ENCODE measurements at places on chromosomes 5 and 9.

GRCh38 chr9:91845879-91846278 lies 104.1 kb downstream of the ROR2 start:
- DNase-seq, result no peak

- no peak for DNase-seq
These were observed 9.5 kb downstream of the TOR4A start for GRCh38 chr9:137286975-137287383.

DNA sequence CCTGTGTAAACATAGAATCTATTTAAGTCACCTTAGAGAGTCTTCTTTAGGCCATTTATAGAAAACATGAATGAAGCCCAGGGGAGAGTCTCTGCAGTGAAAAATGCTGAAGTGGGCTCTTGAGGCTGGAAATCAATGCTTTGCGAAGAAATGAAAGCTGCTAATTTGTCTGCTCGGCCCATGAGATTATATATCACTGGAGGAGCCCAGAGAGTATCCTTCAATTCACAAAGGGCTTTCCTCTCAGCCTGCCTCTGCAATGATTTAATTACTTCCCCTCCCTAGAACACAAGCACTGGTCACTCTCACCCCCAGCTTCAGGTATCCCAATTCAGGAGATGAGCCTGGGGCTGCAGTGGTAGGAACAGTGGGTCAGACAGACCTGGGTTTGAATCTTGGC lies 8.2 kb upstream of the DRD1 start:
- DNase-seq, result no peak

DNA sequence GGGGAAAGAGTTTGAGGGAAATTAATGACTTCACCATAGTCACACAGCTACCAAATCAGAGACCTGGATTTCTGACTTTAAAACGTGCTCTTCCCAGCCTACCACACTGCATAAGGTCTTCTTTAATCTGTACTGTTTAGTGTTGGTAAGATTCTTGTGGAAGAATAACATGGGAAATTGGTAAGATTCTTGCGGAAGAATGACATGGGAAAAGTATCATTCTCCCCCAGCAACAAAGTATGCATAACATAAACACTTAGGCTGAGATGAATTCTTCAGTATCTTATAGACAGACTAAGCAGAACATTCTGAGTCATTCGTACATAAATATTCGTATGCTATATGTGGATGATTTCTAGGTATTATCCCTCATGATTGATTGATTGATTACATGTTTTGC lies 170.4 kb downstream of the FOCAD start:
- no peak for DNase-seq

DNA sequence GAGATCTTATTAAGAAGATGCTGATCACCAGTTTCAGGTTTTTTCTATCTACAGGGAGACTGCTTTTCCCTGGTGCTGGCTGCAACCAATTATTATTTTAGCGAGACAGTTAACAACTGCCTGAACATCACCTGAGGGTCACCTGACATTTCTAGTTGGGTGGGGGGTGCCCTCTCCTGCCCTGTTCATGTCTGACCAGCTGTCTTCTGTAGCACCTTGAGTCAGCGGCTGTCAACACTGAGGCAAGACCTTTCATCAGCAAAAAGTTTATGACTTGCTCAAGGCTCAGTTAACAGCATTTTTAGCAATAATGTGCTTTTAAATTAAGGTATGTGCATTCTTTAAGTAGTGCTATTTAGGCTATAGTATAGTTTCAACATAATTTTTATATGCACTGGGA lies 58.0 kb downstream of the ADCY2 start:
- DNase-seq, result no peak

- DNase-seq, result no peak
These were observed 32.6 kb downstream of the SLC35D2 start for GRCh38 chr9:96350866-96351265.

- no peak for DNase-seq
These were observed at the start of gene CARD6 for GRCh38 chr5:40841068-40841805. Gene CARD6 (plus strand): TSS chr5:40841367. CDS start chr5:40841383, 16 bp downstream.

DNA sequence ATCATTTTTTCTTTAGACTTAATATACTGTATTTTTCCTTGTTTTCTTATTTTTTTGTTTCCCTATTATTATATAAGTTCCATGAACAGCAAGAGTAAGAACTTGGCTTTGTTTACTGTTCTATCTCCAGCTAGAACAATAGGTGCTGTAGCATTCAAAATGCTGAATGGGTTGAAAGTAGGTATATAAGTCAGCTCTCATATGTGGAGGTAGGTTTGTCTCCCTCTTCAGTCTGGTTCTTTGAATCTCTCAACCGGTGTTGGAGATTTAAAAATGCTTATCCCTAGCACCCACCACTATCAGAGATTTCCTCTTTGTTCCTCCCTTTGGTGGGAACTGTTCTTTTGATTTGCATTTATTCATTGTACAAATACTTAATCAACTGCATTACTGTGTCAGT lies 87.5 kb upstream of the FSD1L start:
- DNase-seq, result no peak

- no peak for DNase-seq
These were observed 2.9 kb downstream of the JAK2 start for GRCh38 chr9:4987961-4988421.

DNA sequence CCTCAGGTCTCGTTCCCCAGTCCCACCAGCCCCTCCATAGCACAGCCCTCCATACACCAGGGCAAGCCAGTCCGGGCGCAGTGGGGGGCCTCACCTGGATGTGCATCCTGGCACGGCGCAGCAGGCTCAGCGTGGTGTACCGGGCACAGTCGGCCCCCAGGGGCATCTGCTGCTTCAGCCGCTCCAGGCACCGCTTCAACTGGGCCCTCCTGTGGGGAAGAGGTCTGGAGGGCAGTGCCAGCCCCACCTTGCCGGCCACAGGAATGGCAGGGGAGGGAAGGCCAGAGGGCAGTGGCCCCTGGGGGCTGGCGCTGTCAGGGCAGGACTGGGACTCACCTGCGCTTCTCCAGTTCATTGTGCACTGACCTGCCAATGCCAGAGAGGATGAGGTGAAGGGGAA lies 1.4 kb downstream of the MXD3 start:
- DNase-seq, result no peak

GRCh38 chr9:95876138-95876444 lies 600 bp downstream of the ERCC6L2 start:
- DNase-seq, result no peak

DNA sequence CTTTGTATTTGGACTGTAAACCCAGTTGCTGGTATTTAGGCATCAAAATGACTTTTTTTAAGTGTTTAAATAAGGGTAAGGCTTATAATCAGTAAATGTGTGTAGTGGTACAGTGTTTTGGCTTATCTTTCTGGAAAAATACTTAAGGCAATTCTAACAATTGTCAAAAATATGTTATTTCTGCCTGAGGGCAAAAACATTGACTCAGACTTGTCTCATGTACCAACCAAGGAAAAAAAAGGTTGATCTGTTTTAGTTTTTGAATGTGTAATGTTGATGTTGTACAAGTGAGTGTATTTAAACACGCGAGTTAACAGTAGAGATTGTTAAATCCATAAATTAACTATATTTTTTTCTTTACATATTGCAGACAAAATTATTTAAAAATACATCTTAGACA lies 277.8 kb upstream of the TYRP1 start:
- DNase-seq, result no peak

DNA sequence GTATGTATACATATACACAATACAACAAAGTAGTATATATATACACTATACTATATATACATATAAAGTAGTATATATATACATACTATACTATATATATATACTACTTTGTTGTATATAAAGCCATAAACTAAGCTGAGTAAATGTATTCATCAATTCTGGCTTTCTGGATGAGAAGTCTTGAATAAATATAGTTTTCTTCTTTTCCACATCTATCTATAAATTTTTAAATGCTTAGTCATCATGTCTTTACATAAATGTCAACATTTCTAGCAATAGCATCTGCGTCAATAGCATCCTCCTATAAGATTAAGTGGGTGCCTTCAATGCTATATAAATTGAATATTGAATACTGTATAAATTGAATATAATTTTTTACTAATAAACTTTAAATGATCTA lies 63.1 kb upstream of the COX7C start:
- DNase-seq, result no peak

GRCh38 chr9:121464968-121465367 lies 34.7 kb downstream of the GGTA1 start:
- DNase-seq, result no peak

DNA sequence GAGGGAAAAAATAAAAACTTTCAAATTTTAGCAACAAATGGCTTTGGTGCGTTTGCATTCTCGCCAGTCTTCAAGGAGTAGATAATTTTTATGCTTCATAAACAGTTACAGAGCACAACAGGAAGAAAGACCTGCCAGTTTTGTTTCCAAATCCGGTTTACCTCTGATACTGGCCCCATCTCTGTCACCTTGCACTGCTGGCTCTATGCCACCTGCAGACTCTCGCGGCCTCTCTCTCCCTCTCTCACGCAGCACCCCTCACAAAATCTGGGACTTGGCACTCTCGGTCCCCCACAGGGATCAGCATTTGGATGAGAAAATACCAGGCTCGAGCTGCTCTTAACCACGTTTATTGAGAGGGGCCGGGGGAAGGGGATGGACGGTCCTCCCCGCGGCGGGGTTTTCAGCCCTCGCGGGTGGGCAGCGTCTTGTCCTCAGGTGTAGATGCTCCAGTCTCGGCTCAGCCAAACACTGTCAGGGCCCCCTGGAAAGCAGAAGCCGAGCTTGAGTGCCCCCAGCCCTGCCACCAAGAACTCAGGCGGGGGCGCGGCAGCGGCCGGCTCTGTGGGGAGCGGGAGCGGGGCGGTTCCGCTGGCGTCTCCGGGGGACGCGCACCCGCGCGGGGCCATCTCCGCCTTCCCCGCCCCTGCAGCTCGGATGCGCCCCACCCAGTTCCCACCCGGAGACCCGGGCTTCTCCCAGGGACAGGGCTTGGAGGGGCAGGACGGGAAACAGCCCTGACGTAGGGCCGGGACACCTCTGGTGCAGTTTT lies 1.3 kb downstream of the SCGB3A1 start:
- DNase-seq, result no peak

DNA sequence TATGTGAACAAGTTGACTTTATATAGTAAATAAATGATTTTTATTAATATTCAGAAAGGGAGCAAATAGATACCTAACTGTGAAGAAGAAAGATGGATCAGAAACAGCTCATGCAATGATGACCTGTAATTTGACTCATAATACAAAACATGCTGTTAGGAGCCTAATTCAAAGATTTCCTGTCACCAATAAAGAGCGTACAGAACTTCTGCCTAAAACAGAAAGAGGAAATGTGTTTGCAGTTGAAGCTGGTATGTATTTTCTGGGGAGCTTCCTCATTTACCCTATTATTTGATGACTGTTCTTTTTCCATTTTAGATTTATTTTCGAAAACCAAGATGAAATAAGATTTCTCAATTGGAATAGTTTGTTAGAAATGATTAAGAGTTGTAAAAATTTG lies 11.4 kb downstream of the YTHDC2 start:
- DNase-seq, result no peak

DNA sequence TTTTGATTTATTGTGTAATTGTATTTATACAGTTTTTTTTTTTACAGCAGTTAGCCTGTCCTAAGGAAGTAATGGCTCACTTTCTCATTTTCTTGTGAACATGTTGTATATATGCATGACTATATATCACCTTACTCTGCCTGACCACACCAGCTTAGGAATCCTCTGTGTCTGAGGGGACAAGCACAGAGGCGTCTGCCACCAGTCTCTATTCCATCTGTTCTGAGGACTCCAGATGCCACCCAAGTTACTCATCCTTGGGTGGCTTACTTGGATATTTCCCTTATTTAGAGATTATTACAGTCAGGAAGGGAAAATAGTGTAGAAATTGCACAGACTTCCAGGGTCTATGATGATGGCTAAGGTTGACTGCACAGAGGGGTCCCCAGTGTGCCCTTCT lies 256.3 kb upstream of the C9orf72 start:
- DNase-seq, result no peak

DNA sequence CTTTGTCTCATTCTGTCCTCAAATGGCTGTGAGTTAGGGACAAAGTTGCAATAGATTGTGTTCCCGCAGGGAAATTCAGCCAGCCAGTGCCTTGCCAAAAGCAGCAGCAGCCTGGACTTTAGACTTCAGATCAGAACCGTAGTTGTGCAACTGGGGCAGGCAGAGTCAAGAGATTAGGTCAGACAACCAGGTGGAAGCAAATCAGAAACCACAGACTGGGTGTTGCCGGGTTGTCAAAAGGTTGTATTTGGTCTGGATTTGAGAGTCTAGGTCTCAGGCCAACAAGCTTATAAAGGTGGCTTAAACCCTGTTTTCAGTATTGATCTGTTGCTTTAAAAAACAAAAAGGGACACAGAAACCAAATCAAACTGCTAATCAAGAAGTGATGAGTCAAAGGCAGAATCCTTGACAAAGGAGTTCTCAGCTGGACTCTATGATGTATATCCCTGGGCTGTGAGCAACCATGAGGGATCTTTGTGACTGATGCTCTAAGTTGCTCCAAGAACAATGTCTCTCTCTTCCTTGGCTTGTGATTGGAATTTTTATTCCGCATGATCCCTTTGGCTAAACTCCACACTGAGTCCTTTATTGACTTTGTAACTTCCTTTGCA lies 20.9 kb downstream of the RFK start:
- DNase-seq, result no peak

- no peak for DNase-seq
These were observed 54.4 kb upstream of the JMY start for GRCh38 chr5:79181419-79182022.

DNA sequence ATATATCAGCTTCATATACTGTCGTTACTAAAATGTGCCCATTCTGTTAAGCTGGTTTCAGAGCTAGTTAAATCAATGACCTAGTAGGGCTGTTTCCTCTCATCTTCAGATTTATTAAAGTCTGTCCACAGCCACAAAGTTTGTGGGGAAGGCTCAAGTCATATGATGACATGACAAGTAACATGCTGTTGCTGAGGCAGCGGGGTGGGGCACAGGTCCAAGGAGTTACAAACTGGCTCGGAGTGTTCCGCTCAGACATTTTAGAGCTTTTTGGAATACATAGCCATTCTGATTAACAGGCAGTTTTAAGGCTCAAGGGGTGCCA lies 2.7 kb upstream of the ANP32B start:
- no peak for DNase-seq

DNA sequence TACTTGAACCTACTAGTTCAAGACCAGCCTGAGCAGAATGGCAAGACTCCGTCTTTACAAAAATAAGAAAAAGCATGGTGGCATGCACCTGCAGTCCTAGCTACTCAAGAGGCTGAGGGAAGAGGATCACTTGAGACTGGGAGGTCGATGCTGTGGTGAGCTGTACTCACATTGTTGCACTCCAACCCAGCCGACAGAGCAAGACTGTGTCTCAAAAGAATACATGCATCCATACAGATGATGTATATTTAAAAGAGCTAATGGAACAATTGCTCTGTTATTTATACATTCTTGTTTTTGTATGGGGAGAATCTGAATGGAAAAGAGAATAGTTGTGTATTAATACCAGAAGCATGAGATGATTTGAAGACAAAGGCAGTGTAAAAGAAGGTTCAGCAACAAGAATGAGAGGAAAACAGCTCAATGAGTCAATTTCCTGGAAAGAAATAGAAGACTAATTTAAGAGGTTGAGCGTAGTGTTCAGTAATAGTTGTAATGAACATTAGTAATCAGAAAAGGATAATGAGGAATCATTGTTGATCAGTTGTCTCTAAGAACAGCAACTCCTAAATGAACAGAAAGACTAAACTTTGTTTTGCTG lies 1.9 kb upstream of the LRRC70 start:
- DNase-seq, result no peak

GRCh38 chr5:76378355-76378754 lies 24.7 kb upstream of the IQGAP2 start:
- DNase-seq, result no peak
